ENCODE measurements at places on chromosomes 12 and 14.

DNA sequence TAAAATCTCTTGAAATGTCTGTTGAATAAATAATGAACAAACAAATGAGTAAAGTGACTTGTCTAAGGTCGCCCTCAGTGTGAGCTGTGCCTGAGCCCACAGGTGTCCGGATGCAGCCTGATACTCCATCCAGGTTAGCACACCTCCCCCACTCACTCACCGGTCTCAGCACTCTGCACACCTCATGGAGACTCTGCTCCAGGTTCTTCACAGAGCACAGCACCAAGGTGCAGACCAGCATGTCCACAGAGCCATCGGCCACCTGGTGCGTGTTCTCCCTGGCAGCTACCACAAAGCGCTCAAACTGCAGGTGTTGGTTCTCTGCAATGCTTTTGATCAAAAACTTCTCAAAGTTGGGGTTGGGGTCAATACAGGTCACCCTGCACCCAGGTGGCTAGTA lies 4.1 kb upstream of the KRT7 start:
- no peak for DNase-seq

DNA sequence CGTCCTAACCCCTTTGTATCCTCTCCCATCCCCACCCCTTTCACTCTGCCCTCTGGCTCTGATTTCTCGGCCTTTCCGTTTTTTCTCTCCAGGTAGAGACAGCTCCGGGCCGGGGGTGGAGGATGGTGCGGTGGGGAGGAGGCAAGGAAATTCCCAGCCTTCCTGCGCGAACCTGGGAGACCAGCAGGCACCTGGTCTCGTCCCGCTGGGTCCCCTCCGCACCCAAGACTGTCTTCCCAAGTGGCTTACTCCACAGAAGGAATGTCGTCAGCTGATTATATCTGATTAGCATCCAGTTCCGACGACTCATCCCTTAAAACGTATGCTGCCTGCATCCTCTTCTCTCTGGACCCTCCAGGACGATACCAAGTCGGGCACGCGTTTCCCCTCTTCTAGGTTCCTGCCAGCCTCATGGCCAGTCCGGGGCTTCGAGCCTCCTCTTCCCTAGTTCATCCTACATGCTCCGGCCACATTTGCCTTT lies 42.2 kb upstream of the CAPRIN2 start:
- peak; percentile 35 for DNase-seq

DNA sequence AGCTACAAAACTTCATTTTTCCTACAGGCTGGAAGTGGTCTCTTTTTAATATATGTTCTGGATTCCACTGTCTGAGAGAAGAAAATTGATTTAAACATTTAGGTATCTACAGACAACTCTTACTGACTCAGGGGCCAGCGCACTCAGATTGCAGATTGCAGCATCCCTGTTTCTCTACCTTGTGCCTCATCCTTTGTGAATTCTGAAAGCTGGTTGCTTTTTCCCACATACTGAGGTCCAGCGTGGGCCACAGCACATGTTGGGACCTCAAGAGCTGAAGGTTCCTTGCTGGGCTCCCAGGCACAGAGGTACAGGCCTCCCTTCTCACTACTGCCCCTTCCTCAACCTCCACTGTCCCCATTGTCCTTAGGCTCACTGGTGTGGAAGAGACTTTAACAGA lies 101.7 kb upstream of the CCDC175 start:
- no peak for DNase-seq

GRCh38 chr12:84802161-84802560 lies 110.4 kb downstream of the SLC6A15 start:
- DNase-seq, result no peak

- DNase-seq, result no peak
Measured at GRCh38 chr12:43148691-43149090, 403.3 kb downstream of the ADAMTS20 start.

GRCh38 chr14:58650857-58651256 lies 13.1 kb downstream of the DACT1 start:
- no peak for DNase-seq

DNA sequence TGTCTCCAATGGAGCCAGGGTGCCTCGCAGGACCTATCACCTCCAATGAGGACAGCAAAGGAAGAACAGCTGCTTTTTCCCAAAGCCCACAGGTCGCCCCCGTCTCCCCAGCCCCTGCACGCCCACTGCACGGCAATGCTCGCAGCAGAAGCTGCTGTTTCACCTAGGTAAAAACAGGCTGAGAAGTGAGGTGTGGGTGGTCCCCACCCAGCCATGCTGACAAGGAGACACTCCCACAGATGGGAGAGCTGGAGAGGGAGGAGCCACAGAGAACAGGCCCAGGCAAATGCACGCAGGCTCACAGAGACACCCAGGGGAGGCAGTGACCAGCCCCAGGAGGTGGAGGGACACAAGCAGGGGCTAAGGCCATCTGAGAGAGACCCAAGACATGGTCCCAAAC lies 10.4 kb downstream of the CFAP73 start:
- no peak for DNase-seq

DNA sequence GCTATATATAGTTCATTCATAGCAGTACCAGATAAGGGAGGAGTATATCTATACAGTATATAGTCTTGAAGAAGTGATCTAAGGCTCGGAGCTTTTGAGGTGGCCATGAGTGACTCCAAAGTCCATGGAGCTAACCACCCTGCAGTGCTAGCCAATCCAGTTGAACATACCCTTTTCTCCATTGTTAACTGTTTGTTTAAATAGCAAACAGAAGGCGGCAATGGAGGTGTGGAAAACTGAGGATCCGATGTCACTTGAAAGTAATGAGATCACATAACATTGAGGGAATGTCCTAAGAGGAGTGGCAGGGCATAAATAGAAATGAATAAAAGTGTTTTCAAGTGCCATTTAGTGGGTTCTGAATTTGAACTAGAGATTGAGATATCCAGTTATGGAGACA lies 12.4 kb upstream of the SNAPC1 start:
- peak; percentile 11 for DNase-seq

GRCh38 chr12:70637303-70638085 lies at the start of gene PTPRB:
Gene PTPRB (minus strand): TSS chr12:70637429. CDS start chr12:70637395, 34 bp downstream.
- no peak for DNase-seq

DNA sequence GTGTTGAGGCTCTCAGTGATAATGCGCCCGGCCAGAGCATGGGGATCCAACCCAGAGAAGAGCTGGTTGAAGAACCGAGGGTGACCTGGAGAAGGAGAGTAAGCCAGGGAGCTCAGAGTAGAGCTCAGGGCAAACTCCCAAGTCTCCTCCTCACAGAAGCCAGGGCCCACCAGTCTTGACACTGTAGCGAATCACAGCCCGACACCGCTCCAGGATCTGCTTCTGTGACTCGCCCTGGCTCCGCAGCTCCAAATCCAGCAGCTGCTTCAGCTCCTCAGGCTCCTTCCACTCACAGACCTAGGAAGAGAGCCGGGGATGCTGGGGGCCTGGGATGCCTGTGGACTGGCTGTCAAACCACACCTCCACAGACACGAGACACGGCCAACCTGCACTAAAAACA lies 8.2 kb upstream of the ZNF740 start:
- no peak for DNase-seq

DNA sequence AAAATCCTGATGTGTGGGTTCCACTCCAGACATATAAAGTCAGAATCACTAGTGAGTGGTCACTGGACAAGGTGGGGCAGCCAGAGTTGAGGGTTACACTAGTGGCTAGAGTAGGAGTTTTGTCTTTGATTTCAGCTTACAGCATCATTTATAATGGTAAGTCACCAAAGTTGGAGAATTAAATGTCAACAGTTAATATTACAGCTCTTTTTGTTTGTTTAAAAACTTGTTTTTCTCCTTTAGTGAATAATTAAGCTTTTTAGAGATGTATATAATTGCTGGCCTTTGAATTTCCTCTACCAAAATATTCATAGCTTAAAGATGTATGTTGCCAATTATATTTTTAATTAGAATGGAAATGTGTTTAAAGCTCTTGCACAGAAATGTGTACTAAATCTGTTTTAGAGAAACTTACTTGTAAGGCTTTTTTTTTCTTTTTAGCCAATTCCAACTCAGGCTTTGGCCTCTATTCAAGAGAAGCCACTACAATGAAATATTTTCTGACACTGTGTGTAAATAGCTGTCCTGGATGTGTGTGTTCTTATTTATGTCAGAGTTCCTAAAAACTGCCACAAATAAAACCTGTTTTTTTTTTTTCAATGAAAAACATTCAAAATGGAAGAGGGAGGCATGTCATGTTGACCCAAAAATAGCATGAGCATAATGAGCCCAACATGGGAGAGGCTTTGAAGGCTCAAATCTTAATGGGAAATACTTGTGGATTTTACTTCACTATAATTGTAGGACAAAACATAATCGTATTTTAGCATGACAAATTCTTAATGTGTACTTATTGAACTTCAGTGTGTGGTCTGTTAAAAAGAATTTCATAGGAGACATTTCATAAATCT lies 92.2 kb downstream of the TBC1D30 start:
- DNase-seq, result no peak

DNA sequence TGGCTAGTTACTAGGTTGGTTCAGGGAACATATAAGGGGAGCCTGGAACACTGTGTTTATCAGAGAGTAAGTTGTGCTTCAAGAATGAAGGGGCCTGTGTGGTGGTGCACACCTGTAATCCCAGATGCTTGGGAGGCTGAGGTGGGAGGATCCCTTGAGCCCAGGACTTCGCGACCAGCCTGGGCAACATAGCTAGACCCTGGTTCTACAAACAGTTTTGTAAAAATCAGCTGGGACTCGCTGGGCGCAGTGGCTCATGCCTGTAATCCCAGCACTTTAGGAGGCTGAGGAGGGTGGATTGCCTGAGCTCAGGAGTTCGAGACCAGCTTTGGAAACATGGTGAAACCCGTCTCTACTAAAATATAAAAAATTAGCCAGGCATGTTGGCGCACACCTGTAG lies 42.1 kb upstream of the GPR132 start:
- no peak for DNase-seq

DNA sequence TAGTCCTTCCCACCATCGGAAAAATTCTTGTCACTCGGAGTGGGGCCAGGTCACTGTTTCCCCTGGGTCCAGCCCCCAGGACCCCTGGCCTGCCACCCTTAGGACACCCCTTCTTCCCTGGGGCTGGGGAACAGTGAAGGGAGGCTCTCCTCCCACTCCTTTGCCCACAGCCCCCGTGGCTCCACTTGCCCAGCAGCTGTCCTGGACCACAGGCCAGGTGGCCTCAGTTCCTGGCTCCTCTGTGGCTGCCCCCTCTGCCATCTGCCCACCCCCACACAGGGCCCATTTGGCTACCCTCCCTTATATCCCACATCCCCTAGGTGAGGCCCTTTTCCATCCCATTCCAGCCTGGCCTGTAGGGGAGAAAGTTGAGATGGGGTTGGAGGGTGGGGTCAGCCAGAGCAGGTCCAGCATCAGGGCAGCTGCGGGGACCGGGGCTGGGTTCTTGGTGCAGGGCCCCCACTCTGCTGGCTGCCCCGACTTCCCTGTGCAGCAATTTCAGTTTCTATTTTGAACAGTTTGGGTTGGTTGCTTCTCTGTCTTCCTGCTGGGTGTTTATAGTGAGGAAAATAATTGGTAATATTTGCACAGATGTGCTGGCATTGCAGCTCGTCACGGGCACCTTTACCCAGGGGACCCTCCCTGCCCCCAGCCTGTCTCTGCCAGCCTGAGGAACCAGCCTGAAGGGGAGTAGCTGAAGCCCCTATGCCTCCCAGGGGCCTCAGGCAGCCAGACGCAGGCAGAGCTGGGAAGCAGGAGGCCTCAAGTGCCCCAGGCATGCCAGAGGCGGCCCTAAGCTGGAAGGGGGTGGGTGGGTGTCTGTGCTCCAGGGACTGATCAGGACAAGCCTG lies 23.4 kb downstream of the SYNDIG1L start:
- no peak for DNase-seq

DNA sequence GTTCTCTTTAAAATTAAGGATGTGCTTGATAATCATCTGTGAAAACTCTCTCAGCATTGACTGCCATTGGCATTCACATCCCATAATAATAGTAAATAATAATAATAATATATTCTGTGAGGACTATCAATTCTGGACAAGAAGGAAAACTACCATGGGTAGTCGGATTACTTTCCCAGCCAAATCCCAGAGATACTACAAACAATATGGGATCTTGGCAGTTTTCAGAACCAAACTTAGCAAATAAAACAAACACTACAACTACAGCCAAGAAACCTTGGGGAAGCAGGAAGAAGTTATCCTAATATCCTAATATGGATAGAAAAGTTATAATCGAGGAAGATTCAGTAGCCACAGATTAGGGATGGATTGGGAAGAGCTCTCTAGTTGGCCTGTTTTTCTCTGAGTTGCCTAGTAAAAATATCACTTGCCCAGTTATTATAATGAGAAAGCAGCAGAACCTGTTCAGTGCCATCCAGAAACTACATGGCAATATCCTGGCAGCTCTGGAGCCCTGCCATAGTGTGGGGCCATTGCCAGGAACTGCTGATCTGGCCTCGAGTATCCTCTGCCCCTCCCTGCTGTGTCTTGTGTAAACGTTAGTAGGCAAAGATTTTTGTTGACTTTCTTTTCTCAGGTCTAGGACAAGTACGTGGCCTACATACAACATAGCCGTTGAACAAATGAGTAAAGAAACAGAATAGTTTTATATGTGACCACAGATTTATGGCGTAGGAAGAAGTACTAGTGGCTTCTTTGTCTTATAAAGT lies 193.5 kb downstream of the SLC2A13 start:
- no peak for DNase-seq

GRCh38 chr14:99792551-99793212 lies 531 bp upstream of the EML1 start:
- no peak for DNase-seq

DNA sequence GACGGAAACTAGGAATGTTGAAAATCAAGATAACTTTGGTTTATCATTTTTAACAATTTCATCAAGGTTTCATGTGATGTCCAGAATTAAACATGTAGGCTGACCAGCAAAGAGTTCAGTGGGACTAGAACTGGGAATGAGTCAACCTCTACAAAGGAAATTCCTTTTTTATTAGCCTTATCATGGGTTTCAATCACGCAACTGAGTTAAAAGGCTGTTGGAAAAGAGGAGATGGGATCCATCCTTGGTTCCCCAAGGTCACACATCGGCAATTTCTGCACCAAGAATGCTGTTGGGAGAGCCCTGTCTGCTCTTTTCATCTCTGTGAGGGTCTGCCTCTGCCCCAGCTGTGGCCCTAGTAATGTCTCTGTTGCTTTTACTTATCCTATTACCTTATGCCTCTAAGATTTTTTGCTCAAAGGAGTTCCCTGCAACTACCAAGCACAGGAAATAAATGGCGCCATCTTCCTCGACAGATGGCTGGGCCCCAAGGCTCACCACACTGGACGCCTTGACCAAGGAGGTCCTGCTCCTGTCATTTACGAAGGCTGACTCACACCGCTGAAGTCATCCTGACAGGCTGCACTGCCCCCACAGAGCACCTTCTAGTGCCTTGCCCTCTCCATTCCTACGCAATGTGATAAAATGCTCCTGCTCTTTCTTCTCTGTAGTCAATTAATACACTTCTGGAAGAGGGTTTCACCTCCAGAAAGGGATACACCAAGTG lies 367.4 kb downstream of the GXYLT1 start:
- no peak for DNase-seq

DNA sequence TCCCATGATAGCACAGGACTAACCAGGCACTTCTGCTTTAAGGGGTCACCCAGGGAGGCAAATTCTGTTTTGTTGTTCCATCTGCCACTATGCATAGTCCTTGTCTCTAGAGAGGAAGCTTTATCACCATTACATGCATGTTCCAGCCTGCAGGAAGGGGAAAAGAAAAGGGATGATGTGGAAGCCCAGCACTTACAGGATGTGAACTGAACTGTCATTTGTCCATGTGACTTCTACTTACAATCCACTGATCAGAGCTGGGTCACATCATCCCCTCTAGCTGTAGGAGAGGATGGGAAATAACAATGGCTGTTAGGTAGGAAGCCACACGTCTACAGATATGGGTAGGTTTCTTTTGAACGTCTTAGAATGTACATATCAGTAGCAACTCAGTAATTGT lies 203.1 kb downstream of the PTPRO start:
- no peak for DNase-seq

Measured in SW480 (cell line).